MG63 (cell line): ENCODE measurements at places on chromosomes 7 and 10. TPM values are rescaled to one million over a fixed set of nuclear protein-coding genes. Genes with fewer than 3 reads are reported as not detected.

The FBXL15 gene
- total RNA-seq = 10.7 and 11.2 TPM in 2 replicates

The STOX1 gene
- 1.8 TPM in 1 of 2 replicates, not detected in the other for total RNA-seq

DNA sequence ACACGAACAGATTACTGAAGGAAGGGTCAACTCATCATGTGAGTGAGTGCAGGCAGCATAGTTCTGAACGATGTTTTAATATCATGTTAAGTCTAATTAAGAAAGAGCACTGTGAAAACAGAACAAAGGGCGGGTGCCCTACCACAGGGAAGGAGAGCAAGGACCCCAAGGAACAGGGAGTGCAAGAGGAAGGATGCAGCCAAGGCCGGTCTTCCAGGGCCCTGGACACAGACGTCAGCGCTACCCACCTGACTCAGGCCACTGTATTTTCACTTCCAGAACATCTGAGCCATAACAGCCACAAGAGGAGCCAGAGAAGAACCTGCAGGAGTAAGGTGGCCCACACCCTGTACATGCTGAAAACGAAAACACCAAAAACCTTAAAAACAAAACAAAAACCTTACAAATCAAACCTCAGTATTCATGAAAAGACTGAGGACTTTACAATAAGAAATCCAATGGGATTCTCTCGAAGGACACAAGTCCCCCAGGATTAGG, 506.1 kb upstream of the AKR1E2 start:
- no peak for DNase-seq

GRCh38 chr7:158321936-158322615, 265.5 kb downstream of the PTPRN2 start:
- DNase-seq = no peak

The LRIT1 gene
- total RNA-seq = not detected in 2 replicates

GRCh38 chr10:122516734-122517133, 43.8 kb upstream of the DMBT1 start:
- no peak for DNase-seq

DNA sequence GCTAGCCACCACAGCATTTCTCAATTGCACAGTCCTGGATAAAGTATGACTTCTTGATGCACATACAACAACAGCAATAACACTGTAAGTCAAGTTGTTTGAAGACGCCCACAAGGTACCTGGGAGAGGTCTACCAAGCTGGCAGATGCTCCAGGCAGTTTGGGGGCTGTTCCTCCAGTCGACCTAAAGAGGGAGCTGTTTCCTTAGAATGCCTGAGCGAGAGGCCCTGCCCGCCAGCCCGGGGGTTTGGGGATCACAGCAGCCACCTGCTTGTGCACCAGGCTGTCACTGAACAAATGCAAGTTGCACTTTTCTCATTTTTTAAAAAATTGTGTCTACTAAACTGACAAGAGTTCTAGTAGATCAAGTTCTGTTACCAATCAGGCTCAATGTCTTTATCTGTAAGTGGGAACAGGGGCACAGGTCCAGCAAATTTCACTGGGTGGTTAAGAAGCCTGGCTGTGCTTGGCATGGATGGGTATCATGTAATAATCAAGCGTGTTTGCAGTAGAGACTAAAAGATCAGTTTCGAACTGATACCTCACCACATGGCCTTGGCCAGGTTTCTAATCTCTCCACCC, 193.8 kb upstream of the ADO start:
- peak; percentile 13 for DNase-seq

GRCh38 chr7:80719261-80719660, 80.8 kb downstream of the CD36 start:
- DNase-seq = peak; percentile 57

The HOXA7 gene
- total RNA-seq = 0.95 and 1.7 TPM in 2 replicates

- peak; percentile 84 for DNase-seq
These were observed 7.0 kb downstream of the NAT16 start for GRCh38 chr7:101172854-101173751.

DNA sequence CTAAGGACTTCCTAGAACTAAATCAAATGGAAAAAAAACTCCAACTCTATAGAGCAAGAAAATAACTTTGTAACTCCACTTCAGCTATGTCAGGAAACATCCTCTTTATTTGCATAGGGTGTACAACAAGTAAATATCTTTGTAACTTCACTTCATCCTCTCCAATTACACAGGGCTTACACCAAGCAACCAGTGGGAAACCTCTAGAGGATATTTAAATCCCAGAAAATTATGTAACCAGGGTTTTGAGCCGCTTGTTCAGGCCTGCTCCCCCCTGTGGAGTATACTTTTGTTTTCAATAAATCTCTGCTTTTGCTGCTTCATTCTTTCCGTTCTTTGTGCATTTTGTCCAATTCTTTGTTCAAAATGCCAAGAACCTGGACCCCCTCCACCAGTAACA, 22.2 kb downstream of the LIPJ start:
- DNase-seq = no peak

GRCh38 chr7:140214075-140214684, 37.4 kb upstream of the KDM7A start:
- no peak for DNase-seq

DNA sequence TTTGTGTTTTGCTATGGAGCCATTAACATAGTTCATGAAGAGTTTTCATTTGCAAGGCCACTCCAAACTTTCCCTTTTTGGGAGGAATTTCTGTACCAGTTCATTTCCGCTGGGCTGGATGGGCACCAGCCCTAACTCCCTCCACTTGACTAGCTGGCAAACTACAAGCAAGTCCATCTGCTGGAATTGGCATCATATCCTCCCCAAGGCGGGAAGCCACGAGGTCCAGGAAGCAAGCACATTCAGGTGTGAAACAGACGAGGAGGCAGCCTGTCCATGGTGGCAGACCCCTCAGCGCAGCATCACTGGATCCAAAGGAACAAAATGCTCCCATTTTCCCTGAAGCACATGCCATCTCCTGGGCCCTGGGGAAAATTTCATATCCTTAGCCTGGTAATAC, 125.8 kb downstream of the ABLIM1 start:
- no peak for DNase-seq

- DNase-seq = no peak
These were observed 91.3 kb downstream of the TCF7L2 start for GRCh38 chr10:113041324-113041723.

The SFTPA1 gene
- total RNA-seq = not detected in 2 replicates

GRCh38 chr10:123269017-123269552, 114.9 kb downstream of the BUB3 start:
- DNase-seq = no peak

The ZNF488 gene
- 0.07 TPM in 1 of 2 replicates, not detected in the other for total RNA-seq

The ENTPD7 gene
- 9.8 and 11.8 TPM in 2 replicates for total RNA-seq

- DNase-seq = no peak
These were observed 213.6 kb upstream of the CELF2 start for GRCh38 chr10:10804061-10804460.

The DYDC2 gene
- total RNA-seq = not detected in 2 replicates

The CREM gene
- total RNA-seq = 72.3 and 102 TPM in 2 replicates

The ACTR3C gene
- total RNA-seq = not detected in 2 replicates
